ENCODE measurements at places on chromosomes 16 and 17.

DNA sequence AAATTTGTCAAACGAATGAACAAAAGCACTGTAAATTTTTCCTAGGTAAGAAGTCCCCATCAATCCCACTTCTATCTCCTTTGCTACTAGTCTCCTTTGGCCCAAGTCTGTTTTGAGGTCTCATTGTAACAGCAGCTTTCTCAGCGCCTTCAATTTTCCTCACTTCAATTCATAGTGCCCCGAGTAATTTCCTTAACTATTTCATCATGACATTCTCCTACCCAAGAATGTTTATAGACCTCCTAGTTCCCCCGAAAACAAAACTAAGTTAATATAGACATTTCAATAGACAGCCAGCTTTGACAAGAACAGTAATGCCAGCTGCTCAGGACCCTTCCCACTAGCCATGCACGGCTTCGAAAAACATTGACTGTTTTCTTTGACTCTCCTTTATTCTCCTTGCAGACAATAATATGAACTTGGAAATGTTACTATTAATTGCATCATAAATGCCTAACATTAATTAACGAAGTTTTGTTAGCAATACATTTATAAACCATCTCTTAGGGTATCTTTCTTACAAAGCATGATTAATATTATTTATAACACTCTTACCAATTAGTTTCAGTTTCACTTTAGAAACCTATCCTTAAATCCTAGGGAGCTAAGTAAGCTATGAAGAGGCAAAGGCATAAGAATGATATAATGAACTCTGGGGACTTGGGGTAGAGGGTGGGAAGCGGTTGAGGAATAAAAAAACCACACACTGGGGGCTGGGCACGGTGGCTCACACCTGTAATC lies 22.8 kb downstream of the GLG1 start:
- no peak for DNase-seq

DNA sequence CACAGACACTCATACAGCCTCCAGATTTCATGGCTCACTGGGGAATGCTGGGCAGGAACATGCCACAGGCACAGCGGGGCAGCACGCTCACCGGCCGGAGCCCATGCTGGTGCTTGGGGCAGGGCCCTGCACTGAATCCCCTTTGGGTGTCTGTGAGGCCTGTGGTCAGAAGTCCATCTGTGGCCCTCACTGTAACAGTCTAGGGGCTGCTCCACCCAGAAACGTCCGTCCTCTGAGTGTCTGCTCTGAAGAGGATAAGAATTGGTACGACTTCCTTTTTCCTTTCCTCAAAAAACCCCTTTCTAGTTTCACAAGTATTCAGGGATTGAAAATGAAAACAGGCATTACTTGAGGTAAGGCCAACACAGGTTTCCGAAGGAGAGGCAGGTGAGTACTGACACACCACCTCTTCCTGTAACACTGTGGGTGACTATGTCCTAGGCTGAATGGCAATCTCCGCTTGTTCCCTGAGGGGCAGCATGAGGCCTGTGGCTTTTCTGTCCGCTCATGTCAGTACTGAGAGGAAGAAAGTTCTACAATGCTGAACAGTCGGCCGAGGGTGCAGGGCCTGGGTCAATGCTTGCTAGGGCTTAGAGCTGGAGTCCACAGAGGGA lies 42.5 kb downstream of the TMEM11 start:
- no peak for DNase-seq

- DNase-seq, result no peak
Measured at GRCh38 chr16:2964475-2965336, 631 bp downstream of the KREMEN2 start.

- no peak for DNase-seq
Measured at GRCh38 chr17:78648293-78648692, 71.1 kb upstream of the DNAH17 start.

- DNase-seq, result no peak
Measured at GRCh38 chr17:63993368-63993985, 4.7 kb upstream of the PRR29 start.

DNA sequence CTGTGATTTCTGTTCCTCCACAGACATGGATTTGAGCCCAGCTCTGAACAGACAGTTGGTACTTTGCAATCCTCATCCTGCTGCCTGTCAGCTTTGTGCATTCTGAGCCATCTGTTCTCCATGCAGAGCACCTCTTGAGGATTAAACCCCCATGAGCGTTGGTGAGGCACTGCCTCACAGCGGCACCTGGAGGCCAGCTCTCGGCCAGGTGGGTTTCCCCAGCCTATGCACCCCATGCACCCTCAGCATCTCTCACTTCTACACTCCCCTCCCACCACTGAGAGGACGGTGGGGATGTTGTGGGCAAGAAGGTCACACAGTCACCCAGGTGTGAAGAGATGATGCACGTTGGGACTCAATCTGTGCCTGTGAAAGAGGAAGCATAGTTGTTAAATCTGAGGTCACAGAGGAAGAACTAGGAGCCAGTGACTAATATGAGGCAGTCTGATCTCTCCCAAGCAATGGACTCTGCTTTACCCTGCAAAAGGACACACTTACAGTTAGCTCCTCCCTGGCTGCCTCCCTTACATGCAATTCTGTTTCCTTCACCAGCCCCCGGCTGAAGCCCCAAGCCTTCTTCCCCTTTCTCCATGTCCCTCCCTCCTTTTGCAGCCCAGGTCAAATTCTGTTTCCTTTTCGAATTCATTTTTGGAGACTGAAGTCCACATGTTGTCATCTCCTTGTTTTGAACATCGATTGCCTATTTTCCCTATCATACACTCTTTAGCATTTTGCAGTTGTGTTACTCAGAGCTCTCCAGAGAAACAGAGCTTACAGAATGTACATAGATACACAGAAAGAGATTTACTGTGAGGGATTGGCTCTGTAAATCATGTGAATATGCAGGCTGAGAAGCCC lies 58.5 kb downstream of the HS3ST3B1 start:
- no peak for DNase-seq

- DNase-seq, result no peak
Measured at GRCh38 chr16:28096983-28097899, 33.7 kb upstream of the GSG1L start.

- DNase-seq, result no peak
Measured at GRCh38 chr16:27598931-27599565, 49.1 kb downstream of the KATNIP start.

- no peak for DNase-seq
Measured at GRCh38 chr17:40633871-40634270, 13.7 kb downstream of the SMARCE1 start.

GRCh38 chr16:67415872-67416793 lies at the start of gene ZDHHC1:
Gene ZDHHC1, minus strand, starts transcription at chr16:67416477. Its CDS starts 8,702 bp downstream, at chr16:67407775.
- DNase-seq, result no peak

GRCh38 chr16:35862242-35862641 lies 2402.8 kb downstream of the TP53TG3F start:
- no peak for DNase-seq

DNA sequence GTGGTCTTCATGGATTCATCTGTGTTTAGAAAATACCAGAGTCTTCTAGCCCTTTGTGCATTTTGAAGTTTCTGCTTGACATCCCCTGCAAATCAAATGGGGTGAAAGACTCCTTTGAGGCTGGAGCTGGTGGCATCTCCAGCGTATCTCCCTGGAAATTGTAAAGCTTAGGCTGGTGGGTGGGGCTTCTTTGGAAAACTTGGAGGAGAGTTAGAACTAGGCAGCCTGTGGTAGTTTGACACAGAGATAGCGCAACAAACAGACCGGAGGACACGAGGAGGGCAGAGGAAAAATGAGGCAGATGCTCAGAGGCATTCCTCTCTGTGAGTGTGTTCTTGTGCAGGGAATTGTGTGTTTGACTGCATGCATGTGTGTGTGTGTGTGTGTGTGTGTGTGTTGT lies 116.3 kb downstream of the IRX5 start:
- DNase-seq, result no peak

DNA sequence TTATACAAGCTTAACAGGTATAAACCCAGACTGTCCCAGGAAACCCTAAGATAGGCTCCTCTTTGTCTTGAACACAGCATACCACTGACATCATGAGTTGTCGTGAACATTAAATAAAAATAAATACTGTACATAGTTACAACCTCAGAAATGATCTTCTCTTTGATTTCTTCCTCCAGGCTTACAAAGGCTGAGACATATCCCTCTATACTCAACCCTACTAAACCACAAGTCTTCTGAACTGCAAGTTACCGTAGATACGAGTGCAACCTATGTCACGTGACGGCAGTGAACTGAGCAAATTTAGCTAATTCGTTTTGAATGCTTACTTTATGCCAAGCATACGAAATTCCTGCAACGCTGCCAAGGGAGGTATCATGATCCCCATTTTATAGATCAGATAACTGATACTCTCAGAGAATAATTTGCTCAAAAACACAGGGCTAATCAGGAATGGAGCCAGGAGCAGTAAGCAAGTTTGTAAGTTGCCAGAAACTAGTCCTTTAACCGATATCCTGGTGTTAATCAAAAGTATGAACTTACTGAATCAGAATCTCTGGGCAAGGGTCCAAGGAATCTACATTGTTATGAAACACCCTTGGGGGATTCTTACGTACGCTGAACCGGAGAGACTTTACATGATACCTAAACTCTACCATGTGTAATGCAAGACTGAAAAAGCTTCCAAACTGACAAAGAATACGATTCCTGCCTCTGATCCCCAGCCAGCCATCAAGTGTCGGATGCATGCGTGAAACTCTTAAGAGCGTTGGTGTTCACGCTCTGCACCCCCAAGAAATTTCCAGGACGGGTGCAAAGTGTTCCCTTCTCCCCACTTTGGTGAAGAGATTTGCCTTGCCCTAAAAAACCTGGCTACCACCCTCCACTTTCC lies 106.2 kb downstream of the XYLT1 start:
- peak; percentile 85 for DNase-seq

DNA sequence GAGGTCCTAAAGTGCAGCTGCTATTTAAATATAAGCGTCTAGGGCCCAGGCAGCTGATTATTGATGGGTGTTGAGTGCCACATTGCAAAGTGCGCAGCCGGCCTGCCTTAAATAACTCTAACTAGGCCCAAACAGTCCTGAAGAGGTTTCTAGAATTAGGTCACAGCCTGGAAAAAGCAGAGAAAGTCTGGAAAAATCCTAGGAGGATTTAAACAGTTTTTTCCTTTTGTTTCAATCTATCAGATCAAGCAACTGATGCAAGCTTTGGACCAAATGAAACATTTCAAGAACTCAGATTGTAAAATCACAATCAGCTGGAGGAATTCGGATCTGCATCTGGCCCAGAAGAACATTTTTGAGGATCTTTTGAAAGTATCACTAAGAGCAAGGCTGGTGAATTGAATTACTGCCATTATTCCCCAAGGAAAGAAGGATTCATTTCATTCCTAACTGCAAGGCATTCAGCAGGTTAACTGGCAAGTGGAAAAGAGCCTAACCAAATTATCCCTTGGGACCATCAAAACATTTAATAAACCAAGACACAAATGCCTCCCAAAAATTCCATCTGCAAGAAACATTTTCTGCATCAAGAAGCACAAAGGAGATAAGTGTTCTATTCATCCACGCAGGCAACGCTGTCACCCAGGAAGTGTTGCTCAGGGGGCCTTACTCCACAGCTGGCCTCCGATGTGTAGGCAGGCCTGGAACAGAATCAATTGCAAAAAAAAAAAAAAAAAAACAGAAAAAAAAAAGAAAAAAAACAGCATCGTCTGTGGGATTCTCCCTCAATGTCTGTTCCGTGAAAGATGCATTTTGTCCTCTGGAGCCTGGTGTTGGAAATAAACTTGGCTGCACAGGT lies 46.1 kb downstream of the IRX3 start:
- no peak for DNase-seq

- no peak for DNase-seq
Measured at GRCh38 chr17:70329721-70330120, 160.4 kb downstream of the KCNJ2 start.

DNA sequence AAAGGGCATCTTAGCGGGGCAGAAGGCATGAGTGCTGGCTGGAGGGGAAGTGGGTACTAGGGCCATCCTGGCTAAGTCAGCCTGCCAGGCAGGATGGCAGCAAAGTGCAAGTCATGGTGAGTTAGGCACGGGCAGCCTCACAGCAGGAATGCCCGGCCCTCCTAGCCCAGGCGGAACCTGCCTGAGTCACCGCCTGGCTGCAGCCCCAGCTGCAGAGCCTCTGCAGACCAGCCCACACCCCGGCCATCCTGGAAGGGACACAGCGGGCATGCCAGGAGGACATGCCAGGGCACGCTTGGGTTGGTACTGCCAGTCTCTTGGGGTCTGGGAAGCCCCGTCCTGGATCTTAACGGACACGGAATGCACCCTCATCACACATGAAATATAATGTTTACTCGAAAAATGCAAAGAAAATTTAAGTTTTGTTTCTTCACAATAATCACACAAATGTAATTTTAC lies 5.0 kb upstream of the ALDH3A1 start:
- DNase-seq, result no peak

DNA sequence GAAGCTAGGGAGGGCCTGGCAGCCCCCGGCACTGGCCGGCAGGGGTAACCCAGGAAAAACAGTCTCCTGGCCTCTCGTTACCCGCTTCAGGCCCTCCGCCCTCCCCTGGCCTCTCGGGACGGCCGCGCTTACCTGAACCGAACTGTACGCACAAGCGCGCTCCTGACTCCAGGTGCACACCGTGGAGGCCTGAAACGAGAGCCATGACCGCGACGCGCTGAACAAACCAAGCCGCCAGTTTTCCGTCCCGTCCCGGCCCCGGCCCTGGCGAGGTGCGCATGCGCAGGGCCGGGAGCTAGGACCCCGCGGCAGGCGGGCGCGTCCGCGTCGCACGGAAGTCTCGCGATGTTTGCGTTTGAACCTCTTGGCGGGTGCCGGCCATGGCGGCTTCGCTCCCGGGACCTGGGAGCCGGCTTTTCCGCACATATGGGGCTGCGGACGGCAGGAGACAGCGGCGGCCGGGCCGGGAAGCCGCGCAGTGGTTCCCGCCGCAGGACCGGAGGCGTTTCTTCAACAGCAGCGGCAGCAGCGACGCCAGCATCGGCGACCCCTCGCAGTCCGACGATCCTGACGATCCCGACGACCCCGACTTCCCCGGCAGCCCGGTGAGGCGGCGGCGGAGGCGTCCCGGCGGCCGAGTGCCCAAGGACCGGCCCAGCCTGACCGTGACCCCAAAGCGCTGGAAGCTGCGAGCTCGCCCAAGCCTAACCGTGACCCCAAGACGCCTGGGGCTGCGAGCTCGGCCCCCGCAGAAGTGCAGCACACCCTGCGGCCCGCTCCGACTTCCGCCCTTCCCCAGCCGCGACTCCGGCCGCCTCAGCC lies at the start of gene HASPIN:
TSS of gene HASPIN (plus strand) at position 348 of the 822 bp plus-strand sequence. CDS start at position 381, 33 bp downstream.
- DNase-seq, result no peak

- no peak for DNase-seq
Measured at GRCh38 chr16:1274767-1275166, 18.9 kb downstream of the TPSD1 start.

- DNase-seq, result no peak
Measured at GRCh38 chr17:600576-601243, 113.9 kb downstream of the VPS53 start.

- DNase-seq, result no peak
Measured at GRCh38 chr17:42547698-42548069, 5.0 kb upstream of the HSD17B1 start.

Data from AG04449 (cell line).